MCF 10A (cell line): ENCODE measurements at places on chromosomes 12 and 14. TPM values are rescaled to one million over a fixed set of nuclear protein-coding genes. Genes with fewer than 3 reads are reported as not detected.

- no peak for DNase-seq
These were observed 207.7 kb downstream of the RAD51B start for GRCh38 chr14:68027276-68027675.

- DNase-seq = no peak
These were observed 93.7 kb upstream of the USP15 start for GRCh38 chr12:62166525-62166924.

DNA sequence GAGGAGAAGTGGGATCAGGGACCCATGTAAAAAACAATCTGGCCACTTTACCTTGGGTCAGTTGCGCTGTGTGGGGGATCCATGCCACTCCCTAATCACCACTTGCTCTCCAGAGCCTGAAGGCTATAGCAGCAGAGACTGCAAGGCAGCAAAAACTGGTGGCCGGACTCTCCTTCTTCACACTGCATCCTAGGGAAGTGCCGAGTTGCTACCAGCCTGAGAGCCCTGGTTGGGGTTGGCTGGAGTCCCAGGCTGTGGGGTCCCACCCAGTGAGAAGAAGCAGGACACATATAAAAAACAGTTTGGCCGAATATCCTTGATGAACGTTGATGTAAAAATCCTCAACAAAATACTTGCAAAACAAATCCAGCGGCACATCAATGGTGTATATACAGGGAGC lies 341.2 kb downstream of the AEBP2 start:
- DNase-seq = no peak

GRCh38 chr14:56195223-56195622 lies 77.0 kb downstream of the PELI2 start:
- DNase-seq = no peak

GRCh38 chr12:42996869-42997431 lies 407.4 kb upstream of the PRICKLE1 start:
- DNase-seq = no peak

DNA sequence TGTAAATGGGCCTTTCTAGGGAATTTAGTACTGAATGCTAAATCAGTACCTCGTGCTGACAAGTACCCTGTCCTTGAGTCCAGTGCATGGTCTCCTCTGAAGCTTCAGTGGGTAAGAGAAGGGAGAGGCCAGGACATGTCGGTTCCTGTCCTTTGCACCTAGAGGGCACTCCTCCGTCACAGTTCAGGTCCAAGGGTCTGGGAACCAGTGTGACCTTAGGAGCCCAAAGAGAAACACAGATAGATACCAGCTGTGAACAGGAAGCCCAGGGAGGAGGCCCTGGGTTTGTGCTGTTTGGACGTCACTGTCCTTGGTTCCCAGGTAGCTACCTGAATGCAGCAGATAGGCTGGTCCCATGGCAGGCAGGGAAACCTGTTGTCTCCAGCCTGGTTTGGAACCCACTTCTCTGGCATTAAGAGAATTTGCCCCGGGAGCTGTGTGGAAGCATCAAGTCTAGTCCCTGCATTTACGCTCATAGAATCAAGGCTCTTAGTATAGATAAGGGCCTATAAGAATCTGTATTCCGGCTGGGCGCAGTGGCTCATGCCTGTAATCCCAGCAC lies 3.9 kb upstream of the FGF23 start:
- peak; percentile 8 for DNase-seq

GRCh38 chr14:61372379-61372778 lies 51.0 kb downstream of the PRKCH start:
- DNase-seq = no peak

DNA sequence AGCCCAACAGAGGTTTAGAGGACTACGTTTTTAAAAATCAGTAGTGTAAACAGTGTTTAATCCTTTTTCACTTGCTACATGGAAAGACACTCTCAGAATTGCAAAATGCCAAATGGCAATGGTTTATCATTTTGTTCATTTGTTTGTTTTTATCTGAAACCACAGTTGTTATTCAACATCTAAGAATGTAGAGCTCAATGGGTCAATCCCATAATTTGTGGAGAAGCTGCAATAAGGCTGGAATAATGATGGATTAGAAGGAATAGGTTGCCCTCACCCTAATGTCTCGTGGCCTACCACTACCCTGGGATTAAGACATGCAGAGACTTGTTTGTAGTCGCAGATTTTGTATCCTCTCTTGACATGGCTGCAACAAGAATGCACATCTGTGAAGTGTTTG lies 115.7 kb downstream of the LLPH start:
- peak; percentile 26 for DNase-seq

Gene DCN
- 33.1 and 46.5 TPM in 2 replicates for total RNA-seq

Gene KRT1
- not detected in 2 replicates for total RNA-seq

Gene OR4Q2
- total RNA-seq = not detected in 2 replicates

Gene METAP2
- total RNA-seq = 91.5 and 122 TPM in 2 replicates

Gene NEUROD4
- not detected in 2 replicates for total RNA-seq

Gene TSHR
- not detected in 2 replicates for total RNA-seq

Gene OR10P1
- total RNA-seq = not detected in 2 replicates
